ENCODE measurements at places on chromosomes 13 and 19.

DNA sequence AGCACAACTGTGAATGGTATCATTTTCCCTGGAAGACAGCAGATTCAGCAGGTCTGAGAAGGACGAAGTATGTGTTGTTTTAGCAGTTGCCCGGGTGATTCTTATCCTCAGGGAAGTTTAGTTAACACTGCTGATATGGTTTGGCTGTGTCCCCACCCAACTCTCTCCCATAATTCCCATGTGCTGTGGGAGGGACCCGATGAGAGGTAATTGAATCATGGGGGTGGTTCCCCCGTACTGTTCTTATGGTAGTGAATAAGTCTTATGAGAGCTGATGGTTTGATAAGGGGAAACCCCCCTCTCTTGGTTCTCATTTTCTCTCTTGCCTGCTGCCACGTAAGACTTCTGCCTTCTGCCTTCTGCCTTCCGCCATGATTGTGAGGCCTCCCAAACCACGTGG is 81.0 kb upstream of the UBAC2 start:
- DNase-seq = no peak

DNA sequence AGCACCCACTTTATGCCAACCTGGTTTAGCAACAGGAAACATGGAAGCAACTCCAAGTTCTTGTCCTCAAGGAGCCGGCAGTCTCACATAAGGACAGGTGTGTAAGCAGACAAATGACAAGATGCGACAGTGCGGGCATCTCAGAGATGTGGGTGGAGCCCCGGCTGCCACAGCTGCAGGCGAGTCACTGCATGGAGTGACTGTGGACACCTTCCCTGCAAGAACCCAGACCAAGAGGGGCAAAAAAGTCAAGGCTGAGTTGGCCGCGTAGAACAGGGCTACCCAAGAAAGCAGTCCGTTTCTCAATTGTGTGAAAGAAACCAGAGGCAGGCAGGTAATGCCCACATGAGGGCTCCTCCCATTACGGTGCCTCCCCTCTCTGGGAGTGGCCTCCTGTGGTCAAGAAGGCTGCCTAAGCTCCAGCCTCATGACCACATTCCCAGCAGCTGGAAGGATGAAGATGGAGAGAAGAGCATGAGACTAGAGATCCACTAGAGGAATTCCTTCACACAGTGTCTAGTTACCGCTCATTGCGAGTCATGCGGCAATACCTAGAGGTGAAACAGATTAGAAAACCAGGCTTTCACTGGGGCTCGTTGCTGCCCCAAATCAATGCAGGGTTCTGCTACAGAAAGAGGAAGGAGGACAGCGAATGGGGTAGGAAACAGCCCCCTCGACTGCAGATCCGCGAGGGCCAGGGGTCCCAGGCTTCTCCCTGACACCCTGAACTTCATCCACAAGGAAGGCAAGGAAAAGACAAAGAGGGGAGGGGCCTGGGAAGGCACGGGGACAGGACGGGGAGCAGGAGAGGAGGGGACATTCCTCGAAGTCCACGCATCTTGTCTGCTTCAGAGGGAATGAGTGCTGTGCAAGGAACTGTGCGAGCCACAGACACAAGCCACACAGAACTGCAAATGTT is 80.2 kb downstream of the SPACA7 start:
- no peak for DNase-seq

DNA sequence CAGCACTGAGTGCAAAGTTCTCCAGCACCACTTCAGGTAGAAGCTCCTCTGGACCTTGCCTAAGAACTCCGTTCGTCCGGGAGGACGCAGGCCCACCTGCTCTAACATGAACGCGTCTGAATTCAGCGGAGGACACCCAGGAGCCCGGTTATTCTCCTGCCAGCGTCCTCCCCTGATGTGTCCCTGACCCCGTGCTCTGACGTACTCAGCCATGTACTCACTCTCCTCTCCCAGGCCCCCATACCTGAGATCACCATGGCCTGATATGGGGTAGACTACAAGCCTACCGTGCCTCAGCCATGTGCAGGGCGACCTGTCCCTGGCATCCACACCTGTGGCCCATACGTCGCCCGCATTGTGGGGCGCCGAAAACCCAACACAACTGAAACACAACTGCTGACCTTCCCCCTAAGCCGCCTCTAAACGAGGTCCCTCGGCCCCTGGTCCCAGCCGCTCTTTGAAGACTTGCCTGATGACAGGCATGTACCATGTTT is 744 bp upstream of the ZNF584 start:
- DNase-seq = no peak

GRCh38 chr19:2767688-2768087 is 15.4 kb downstream of the SGTA start:
- DNase-seq = no peak

GRCh38 chr13:106774621-106775020 is 206.7 kb upstream of the ARGLU1 start:
- DNase-seq = no peak

GRCh38 chr13:61466280-61466679 is 50.6 kb upstream of the PCDH20 start:
- no peak for DNase-seq

DNA sequence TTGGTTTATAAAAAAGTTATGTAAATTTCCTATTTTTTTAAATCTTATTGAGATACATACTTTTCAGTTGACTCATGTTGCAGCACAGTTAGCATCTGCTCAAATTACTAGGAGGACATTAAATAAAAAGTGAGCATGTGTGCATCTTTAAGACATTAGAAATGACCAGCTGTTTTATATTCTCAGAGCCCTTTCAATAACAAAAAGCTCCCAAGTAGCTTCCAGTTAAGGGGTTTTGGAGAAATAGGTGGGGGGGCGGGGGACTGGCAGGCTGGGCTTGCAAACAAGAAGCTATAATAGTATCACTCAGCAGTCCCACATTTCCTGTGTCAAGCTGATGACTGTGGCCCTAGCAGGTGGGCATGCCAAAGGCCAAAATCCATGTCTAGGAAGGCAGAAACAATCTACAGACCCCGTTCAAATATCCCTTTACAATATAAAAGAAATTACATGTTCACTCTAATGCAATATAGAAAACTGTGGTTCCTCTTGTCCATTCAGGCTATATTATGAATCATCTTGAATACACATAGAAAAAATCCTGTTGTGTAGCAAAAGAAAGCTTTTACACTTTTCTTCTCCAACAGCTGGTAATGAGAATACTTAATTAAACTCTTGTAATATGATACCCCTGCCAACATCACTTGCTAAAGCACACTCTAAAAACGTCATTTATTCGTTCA is 1713.2 kb upstream of the SLC10A2 start:
- no peak for DNase-seq

Measured in epithelial cell of proximal tubule (primary cell).